ENCODE measurements at places on chromosomes 2 and 18. TPM values are rescaled to one million over a fixed set of nuclear protein-coding genes. Genes with fewer than 3 reads are reported as not detected.

The RRM2 gene
- 215 TPM for total RNA-seq

The TGFA gene
- total RNA-seq = 3.7 TPM

GRCh38 chr2:37190290-37190689 is 1.8 kb upstream of the SULT6B1 start:
- no peak overlapping the region for H3K27ac ChIP-seq
- no peaks in the 10 kb centered on the region for H3K36me3 ChIP-seq
- no peak for DNase-seq
- no peaks in the 10 kb centered on the region for H3K27me3 ChIP-seq
- no peak overlapping the region for H3K4me3 ChIP-seq
- peaks cover 16% of the 10 kb centered on the region for H3K4me1 ChIP-seq

- no peaks in the 10 kb centered on the region for H3K27me3 ChIP-seq
- no peak overlapping the region for H3K27ac ChIP-seq
- H3K4me1 ChIP-seq = no peaks in the 10 kb centered on the region
- no peak overlapping the region for H3K4me3 ChIP-seq
Measured at GRCh38 chr2:135245071-135245470, 193.0 kb downstream of the RAB3GAP1 start.

GRCh38 chr2:30231996-30232800 is 864 bp downstream of the LBH start:
- H3K4me3 ChIP-seq = peak overlapping the region; percentile 68
- peaks cover 3% of the 10 kb centered on the region for H3K27me3 ChIP-seq
- peaks cover 7% of the 10 kb centered on the region for H3K4me1 ChIP-seq
- H3K27ac ChIP-seq = 0 out of 2 replicates have a peak overlapping the region, but pooled peaks have one; percentile 7
- peak; percentile 75 for DNase-seq
- H3K36me3 ChIP-seq = no peaks in the 10 kb centered on the region

GRCh38 chr18:74289137-74289536 is 2.6 kb downstream of the CYB5A start:
- no peak overlapping the region for H3K27ac ChIP-seq
- no peaks in the 10 kb centered on the region for H3K36me3 ChIP-seq
- DNase-seq = no peak
- H3K4me1 ChIP-seq = peaks cover 25% of the 10 kb centered on the region
- H3K27me3 ChIP-seq = no peaks in the 10 kb centered on the region
- H3K4me3 ChIP-seq = no peak overlapping the region

- H3K36me3 ChIP-seq = peaks cover 39% of the 10 kb centered on the region
- H3K27me3 ChIP-seq = no peaks in the 10 kb centered on the region
- no peak overlapping the region for H3K27ac ChIP-seq
- no peaks in the 10 kb centered on the region for H3K4me1 ChIP-seq
- DNase-seq = no peak
- no peak overlapping the region for H3K4me3 ChIP-seq
Measured at GRCh38 chr2:218476676-218477075, 57.8 kb downstream of the VIL1 start.

Data from H1 (cell line).